ENCODE measurements at places on chromosomes 4 and X.

DNA sequence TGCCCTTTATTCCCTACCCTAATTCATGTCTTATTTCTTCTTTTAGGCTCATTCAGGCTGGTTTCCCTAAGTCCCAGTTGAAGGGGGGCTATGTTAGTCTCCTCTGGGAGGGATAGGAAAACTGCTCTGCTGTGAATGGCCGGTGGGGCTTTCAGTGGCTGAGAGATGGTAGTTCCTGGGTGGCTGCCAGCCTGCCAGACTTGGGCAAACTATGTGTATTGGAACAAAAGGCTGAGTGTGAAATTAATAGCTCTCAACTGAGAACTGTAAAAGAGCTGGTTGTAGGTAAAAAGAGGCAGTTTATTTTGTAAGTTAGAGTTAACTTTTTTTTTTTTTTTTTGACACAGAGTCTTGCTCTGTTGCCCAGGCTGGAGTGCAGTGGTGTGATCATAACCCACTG lies 28.8 kb downstream of the ARHGAP10 start:
- no peak for DNase-seq

DNA sequence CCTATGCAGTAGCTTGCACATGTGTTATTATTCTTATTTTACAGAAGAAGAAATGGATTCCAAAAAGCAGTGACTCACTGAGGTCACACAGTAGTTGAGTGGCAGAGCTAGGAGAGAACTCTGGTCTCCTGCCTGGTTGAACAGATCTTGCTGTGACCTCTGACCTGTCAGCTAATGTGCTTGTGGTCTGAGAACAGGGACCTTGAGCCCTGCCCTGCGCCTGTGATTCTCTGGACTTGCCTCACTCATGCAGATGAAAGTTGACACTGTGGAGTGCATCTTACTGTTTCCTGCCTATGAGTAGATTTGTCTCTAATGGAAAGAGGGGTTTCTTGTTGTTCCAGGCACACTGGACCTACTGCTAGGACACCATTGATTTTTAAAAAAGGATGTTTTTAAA lies 32.3 kb downstream of the ETNPPL start:
- DNase-seq: no peak

DNA sequence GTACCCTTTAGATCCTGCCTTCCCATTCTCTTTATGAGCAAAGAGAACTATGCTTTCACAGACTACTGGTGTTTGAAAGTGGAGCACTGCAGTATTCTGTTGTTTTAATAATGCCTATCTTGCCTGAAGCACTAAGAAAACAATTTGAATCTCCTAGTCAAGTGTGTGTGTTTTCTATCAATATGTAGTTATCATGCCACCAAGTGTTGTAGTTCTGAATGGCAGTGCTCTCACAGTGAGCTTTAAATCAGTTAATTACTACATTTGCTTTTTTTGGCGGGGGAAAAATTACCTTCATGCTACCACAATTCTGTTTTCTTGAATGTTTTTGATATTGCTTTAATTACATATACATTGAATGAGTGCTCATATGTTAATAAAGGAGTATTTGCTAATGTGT lies 143.6 kb upstream of the FAM47A start:
- DNase-seq: no peak

DNA sequence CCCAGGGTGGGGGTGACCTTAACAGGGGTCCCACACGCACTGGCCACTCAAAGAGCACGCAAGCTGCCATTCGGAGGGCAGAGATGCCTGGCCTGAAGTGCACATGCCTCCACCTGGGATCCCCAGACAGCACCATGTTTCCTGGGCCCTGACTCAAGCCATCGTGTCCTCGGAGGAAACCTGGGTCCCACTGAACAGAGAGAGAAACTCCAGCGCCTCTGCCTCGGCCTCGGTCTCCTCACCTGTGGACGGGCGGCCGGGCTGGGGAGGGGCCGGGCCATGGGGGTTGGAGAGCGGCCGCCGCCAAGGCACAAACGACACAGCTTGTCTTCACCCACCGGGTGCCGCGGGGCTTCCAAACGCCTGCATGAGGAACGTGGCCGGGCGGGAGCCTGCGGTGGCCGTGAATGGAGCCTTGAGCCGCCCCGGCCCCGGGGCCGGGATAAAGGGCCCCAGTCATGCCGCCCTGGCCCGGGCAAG lies 30.0 kb upstream of the FGFR3 start:
- DNase-seq: no peak

- no peak for DNase-seq
Observed at GRCh38 chrX:49910344-49910743, 12.1 kb upstream of the CLCN5 start.

GRCh38 chr4:127309369-127310102 lies 323.2 kb upstream of the INTU start:
- DNase-seq: no peak

GRCh38 chr4:104531390-104531789 lies 36.7 kb upstream of the CXXC4 start:
- DNase-seq: no peak
